ENCODE measurements at places on chromosomes 7 and 10. TPM values are rescaled to one million over a fixed set of nuclear protein-coding genes. Genes with fewer than 3 reads are reported as not detected.

DNA sequence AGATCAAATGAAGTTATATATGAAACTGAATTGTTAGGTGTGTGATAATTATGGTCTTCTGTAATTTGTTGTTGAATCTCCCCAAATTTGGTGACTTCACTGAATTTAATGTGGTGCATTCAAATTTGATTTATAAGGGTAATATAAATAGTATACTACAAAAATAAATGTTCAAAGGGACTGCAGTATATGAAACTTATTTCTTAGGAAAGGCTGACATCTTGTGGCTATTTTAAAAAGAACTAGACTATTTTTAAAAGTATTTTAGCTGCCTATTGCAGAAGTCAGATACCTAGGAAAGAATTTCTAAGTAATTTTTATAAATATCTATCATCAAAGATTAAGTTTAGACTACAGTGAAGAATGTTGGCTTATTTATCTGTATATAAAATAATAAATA is 36.6 kb downstream of the ATRNL1 start:
- no peak for DNase-seq

DNA sequence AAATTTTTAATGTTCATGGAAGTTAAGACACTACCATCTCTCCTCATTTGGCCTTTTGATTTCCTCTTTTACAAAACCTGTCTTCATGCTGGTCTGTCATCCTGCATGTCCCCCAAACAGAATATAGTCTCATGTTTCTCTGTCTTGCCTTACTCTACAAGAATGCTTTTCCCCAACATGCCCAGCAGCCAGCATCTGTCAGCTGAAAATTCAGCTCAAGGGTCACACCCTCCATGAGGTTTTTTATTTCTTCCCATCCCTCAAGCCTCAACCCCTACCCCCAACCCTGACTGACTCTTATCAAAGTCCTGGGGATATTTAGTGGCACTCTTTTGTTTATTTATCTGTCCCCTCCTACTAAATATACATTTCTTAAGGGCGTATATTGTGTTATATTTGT is 202.0 kb downstream of the ANK3 start:
- DNase-seq: no peak

KLLN gene
- total RNA-seq: 0.78 TPM

SFTPD gene
- total RNA-seq: 1.6 TPM

GRCh38 chr10:133277277-133277992 is 767 bp upstream of the ADAM8 start:
- no peak for DNase-seq

- no peak for DNase-seq
Observed at GRCh38 chr10:48701139-48701901, 16.6 kb downstream of the WDFY4 start.

ANKRD1 gene
- 4.3 TPM for total RNA-seq

All from body of pancreas (tissue), 4 donors.